Stimulated activated CD8-positive, alpha-beta memory T cell treated with anti-CD3 and anti-CD28 coated beads, Interleukin-7, amount 100 ng/mL, for 48 hours (primary cell): ENCODE measurements at places on chromosomes 5 and 9.

DNA sequence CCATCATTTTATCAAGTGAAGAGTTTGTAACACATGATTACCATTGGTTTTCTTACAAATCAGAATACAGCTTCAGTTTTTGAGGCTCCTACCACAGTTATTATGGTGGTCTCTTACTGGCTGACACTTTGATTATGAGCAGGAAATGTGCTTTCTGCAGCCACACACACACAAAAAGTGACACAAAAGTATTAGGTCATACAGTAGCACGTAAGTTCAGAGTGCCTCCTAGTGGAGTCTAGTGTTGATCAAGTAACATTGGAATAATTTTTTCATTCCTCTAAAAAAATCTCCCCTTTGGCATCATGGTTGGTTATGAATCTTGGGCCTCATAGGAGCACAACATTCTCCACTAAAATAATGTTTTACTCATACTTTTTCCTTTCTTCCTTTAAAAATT lies 37.6 kb downstream of the PAM start:
- no peak for DNase-seq

- no peak for DNase-seq
Measured at GRCh38 chr9:121268598-121268850, 562 bp downstream of the GSN start.

DNA sequence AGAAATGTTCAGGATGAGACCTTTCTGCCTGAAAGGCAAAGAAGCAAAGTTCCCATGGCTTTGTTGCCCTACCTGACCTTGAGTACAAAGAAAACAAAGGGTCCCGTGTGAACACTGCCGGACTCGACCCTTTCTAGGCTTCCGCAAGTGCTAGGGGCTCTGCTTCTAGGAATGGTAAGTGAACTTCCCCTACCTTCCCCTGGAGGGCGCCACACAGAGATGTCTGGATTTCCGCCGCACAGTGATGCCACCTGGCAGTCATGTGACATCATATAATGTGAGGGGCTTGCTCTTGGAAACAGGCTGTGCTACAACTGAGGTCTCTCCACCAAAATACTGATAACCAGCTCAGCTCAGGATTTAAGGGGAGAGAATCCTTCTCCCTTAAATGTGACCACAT lies 56.6 kb downstream of the HSD17B3 start:
- no peak for DNase-seq

DNA sequence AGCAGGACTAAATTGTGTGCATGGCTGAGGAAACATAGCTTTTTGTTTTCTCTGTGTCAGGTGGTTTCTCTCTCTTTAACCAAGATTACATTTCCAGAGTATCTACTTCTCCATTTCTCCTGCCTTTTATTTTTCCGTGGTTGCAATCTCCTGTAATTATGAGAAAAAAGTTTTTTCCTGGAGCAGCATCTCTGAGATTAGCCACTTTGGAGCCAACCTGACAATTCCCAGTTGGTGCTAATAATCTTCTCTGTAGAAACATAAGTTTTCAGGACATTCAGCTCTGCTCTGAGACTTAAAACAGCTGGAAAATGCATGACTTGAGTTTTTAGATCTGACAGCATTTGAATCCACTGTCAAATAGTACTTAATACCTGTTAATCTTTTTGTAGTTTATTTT lies 67.1 kb upstream of the GAS1 start:
- no peak for DNase-seq

- no peak for DNase-seq
Measured at GRCh38 chr5:178458140-178458539, 132.1 kb downstream of the COL23A1 start.

DNA sequence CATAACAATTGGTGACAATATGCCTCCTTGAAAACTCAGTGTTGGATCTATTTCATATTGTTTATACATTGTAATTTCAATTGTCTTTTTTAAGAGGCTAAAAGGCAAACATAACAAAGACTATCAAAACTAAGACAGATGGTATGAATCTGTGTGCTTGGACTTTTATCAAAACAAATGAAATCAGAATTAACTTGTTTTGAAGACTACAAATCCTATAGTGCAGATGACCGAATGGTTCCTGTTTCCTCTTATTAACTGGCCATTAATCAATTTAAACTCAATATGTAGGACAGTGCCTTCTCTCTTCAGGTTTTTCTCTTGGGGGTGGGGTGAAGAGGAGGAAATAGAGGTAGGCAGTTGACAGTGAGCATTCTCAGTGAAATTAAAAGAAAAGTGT lies 366.9 kb upstream of the GRAMD2B start:
- no peak for DNase-seq

DNA sequence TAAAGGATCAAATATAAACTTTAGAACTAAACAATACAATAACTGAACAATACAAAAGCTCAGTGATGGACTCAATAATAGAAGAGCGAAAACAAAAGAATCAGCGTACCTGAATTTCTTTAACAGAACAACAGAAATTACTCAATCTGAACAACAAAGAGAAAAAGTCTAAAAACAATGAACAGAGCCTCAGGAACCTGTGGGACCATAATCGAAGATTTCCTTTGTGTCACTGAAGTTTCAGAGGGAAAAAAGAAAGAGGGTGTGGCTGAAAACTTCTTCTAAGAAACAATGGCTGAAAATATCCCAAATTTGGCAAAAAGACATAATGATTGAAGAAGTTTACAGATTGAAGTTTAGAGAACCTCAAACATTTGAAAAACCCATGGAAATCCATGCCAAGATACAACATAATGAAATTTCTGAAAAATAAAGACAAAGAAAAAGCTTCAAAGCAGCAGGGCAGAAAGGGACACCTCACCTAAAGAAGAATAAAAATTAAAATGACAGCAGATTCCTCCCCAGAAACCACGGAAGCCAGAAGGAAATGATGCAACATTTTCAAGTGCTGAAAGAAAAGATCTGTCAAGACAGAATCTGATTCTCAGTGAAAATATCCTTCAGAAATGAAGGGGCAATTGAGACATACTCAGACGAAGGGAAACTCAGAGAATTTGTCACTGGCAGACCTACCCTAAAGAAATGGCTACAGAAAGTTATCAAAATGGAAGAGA lies 288.8 kb downstream of the ARL15 start:
- no peak for DNase-seq

DNA sequence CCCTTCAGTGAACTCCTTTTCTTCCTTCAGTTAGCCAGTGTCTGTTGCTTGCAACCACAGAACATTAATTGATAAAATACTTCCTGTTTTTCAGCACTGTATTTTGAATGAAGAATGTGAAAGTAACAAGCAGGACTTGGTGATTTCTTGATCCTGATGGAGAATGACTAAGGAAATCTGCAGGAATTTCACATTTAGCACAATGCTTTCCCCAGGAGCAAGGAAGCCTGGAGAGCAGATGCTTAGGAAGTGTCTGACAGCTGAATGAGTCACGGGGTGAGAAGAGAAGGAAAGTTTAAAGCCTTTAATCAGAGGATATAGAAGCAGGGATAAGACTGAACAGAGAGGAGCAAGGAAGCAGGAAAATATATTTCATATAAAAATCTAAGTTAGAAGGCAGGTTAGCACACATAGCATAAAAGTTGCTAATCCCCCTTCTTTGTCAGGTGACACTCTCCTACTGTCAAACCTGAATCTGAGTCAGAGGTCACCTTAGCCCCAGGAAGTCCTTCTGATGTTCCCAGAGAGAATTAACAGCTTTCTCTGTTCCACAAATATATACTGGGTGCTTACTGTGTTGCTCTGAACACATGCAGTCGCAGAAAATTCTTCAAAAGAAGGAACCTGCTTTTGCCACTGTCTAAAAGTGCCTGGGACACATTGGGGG lies 59.7 kb downstream of the GNA14 start:
- no peak for DNase-seq

DNA sequence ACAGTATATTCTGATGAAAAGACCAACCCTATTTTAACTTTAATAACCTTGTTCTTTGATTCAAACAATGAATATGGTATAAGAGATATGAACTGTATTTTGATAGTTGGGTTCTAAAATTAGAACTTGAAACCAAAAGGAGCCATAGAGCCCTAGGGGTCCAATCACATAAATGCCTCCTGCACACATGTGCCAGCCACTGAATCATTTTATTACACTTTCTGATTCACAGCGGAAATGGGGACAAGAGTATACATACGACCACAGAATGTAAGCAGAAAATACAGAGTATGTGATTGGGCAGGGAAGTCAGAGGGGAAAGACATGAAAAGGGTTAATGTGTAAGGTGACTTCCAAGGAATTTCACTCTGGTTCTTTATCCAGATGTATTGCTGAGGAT lies 1000.2 kb downstream of the NR2F1-AS1 start:
- DNase-seq: no peak

- DNase-seq: no peak
Measured at GRCh38 chr5:59466271-59466670, 427.3 kb downstream of the PDE4D start.

DNA sequence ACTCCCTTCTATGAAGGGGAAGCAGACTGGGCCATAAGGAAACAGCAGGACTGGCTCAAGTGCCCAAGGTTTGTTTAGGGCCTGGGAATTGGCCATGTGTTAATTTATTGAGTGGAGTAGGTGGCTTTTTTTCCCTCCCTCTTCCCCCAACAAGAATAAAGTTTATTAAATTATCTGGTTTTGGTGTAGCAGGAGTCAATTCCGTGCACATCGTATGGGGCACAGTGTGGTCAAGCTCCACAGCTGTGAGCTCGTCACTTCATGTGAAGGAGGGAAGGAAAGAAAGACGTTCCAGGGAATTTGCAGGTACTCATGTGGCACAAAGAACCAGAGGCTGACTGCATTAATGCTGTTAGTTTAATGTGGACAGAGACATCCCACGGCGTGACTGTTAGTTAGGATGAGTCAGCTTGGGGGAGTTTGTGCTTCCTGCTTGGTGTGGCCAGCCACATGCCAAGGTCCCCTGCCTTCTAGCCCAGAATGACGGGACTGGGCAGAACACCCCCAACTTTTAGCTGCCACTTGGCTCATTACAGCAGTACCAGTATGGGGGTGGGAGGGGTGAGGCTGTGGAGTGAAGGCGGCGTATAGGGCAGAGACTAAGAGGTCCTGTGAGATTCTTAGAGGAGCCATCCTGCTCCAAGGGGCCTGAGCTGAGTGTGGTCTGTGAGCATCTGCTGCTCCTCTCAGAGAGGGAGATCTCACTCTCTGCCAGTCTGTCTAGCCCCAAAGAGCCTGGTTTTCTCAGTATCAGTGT lies 33.2 kb downstream of the CSF1R start:
- DNase-seq: no peak

DNA sequence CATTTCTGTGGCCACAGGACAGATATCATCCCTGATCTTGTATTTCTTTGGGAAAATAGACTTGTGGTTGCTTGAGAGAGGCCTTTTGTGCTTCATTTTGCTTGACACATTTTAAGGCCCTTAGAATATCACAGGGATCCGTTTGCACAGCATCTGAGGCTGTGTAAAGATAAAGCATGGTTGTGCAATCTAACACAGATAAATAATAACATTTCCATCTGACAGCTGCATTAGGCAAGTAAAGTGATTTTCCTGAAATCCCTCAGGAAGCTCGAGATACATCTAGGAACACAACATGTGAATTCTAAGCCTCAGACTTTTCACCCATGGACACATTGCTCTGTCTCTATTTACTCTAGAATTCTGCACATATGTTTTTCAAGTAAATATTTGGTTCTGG lies 212.8 kb upstream of the ADAMTSL1 start:
- no peak for DNase-seq

GRCh38 chr5:72436796-72437471 lies 70.3 kb downstream of the ZNF366 start:
- DNase-seq: no peak
